ENCODE measurements at places on chromosomes 7 and 10.

- DNase-seq = no peak
These were observed 152.1 kb downstream of the FZD1 start for GRCh38 chr7:91416155-91416865.

DNA sequence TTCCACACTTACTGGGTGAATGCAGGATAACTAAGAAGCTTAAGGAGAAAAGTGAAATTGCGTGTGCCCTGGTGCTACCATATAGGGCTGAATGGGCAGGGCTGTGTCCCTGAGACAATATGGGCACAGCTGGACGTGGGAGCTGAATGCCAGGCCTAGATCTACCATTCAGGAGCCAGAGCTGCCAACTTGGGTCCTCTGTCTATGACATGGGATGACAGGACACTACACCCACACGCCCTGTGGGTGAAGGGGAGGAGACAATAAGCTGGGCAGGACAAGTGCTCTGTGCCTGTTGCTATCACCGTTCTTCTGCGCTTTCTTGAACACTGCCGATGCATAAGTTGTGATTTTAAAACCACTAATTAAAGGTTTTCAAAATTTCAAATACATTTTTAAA is 293.9 kb downstream of the TNS3 start:
- no peak for DNase-seq

DNA sequence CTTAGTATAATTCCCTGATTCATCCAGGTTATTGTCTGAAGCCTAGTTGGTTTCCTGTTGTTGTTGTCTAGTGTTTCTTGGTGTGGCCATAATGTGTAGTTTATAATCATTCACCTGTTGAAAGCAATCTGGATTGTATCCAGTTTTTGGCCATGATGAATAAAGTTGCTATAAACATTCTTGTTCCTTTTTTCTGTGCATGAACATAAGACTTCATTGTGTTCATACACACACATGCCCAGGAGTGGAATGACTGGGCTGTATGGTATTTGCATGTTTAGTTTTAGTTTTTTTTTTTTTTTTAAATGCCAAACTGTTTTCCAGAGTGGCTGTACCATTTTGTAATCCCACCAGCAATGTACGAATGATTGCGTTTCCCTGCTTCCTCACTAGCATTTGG is 349.8 kb downstream of the SDK1 start:
- no peak for DNase-seq

GRCh38 chr7:98802088-98802780 is 67.6 kb downstream of the TMEM130 start:
- DNase-seq = no peak

DNA sequence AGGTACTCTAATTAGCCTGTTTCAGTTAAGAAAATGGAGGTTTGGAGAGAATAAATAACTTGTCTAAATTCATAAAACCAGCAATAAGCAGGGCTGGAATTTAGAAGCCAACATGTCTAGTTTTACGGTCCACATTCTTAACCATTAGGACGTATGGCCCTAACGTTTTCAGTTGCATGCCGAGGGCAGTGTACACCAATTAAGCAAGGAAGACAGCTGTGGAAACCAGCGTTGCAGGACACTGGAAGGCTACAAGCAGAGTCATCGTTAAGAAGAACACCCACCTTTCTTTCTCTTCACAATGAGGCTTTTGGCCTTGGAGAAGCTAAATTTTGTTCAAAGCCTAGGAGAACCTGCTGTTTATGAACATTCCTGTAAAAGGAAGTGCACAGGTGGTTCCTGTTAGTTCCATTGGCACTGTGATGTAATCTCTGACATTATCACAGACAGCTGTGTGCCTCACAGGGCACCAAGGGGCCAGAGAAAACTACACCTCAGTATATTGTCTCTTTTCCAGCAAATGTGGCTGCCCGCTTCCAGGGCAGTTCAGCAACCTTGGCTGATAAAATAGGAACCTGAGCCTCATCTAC is 21.0 kb downstream of the MPP7 start:
- DNase-seq = no peak

DNA sequence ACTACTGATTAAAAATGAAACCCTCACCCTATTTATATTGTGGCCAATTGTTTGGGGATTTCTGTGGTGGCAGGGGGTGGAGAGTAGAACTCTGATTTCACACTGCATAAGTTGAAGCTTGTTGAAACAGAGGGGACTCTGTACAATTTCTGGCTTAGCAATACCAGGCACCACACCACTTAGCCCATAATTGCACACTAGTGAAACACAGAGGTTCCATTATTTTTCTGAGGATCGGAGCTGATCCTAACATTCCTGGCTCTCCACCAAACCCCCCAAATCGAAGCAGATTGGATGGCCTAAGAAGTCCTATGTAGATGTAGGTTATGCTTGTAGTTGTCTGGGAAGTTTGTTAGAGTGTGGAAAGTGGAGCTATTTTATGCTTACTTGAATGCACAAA is 47.0 kb downstream of the PTN start:
- DNase-seq = no peak

DNA sequence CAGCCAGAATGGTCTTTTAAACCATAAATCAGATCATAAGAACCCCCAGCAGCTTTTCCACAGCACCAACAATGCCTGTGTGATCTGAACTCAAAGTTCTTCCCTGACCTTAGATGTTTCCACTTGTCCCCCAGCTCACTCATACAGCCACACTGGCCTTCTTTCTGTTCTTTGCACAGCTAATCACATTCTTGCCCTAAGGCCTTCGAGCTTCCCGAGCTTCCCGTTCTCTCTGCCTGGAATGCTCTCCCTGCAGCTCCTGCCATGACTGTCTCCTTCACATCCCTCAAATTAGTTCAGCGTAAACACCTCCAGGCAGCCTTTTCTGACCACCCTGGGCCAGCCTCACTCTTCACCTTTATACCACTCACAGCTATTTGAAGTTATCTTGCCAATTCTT is 166.8 kb upstream of the NFE2L3 start:
- no peak for DNase-seq

DNA sequence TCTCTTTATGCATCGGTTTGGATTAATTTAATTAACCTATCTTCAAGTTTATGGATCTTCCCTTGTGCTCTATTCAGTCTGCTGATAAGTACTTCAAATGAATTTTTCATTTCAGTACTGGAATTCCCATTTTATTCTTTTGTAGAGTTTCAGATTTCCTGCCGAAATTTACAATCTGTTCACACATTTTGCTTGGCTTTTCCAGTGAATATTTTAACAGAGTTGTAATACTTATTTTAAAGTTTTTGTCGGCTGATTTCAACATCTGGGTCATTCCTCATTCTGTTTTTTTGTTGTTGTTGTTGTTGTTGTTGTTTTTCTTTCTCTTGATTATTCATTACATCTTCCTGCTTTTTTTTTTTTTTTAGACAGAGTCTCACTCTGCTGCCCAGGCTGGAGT is 89.9 kb upstream of the KCNMA1 start:
- DNase-seq = no peak

GRCh38 chr7:24178811-24179570 is 105.0 kb upstream of the NPY start:
- no peak for DNase-seq

- no peak for DNase-seq
These were observed 33.8 kb downstream of the TPST1 start for GRCh38 chr7:66238773-66239466.

DNA sequence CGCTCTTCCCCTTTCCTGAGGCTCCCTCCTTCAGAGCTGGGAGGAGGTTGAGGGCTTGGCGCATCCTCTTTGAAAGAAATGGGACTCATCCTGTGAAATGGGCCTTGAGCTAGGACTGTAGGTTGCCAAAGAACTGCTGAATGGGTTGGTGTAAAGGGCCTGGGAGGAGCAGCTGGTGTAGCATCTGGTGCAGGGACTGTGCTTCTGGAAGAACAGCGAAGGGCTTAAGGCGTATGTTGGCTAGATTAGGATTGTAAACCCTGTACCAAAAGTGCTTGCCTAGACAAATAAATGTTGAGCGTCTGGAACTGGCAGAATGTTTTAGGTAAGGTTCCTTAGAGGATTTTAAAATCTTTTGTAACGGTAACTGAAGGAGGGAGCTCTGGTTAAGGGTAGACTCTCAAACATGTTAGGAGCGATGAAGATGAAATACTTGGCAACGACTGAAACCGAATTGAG is 563 bp downstream of the STAM start:
- DNase-seq = no peak

DNA sequence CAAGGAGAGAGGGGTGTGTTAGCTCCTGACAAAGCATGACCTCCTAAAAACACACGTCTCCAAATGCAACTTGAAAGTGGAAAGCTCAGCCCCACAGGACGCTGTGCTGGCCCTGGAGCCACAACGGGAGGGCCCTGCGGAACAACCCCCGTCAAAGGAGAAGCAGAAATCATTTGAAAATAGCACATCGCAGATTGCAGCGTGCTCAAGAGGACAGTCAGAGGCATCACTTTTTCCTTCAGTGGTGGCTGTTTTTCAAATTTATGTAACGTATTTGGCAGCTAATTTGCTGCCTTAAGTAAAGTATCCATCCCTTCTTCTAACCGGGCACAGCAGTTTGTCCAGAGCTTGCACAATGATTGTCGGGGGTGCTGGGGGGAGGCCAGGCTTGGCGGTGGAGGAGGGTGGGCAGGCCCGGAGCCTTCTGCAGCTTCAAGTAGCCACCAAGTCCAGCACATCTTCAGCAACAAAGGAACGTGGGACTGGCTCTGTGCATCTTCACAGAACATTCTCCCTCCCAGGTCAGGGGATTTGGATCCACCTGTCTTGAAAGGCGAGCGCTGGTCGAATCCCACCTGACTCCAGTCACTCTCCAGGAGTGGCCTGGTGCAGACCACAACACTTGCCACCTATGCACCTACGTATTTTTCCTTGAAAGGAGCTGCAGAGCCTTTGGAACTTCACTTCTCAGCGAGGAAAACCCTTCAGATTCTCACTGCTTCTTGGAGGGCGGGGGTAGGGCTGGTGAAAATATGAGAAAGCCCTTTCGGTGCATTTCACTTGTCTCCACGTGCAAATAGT is 346.3 kb downstream of the DNAJB6 start:
- DNase-seq = no peak

GRCh38 chr7:68423356-68423755 is 1174.9 kb upstream of the AUTS2 start:
- no peak for DNase-seq

DNA sequence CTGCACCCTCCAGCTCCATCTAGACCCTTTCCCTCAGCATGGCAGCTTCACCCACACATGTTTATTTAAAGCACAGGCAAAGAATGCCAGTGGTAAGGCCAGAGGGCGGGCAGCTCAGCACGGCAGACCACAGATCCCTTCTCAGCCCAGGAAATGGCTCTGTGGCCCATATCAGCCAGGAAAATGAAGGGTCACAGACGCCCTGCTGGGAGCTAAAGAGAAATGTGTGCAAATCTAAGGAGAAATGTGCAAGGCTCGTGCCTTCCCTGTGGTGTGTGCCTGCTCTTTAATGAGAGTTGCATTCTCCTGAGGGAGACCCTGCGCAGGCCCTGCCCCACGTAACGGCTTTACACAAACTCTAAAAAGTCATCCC is 23.0 kb downstream of the PTPRN2 start:
- DNase-seq = no peak

DNA sequence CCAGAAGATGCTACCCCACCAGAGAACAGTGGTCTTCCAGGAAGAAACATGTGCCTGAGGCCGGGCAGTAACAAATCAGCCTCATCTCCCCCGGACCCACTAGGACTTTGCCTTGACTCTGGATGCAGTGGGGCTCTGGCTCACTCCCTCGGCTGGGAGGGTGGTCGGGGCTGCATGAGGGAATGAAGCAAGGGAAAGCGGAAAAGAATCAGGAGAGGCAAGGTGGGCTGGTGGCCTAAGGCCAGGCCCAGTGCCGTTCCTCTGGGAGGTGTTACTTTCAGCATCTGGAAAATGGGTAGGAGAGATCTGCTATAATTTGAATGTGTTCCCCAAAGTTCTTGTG is 51.8 kb downstream of the CLEC2L start:
- DNase-seq = no peak

DNA sequence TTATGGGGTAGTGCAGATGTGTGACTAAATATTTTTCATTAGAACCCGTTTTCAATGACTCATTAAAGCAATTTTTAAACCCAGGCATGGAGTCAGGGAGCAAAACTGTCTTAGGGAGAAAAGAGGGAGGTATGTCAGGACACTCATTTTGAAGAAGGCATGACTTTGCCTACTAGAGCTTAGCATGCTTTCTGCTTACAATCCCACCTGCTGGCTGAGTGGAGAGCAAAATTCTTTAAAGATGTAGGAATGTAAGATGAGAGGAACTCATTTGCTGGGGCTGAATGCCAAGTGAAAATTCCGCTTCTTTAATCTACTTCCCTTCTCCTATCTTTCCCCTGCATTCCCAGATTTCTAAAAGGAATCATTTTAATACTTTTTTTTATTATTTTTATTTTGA is 232.6 kb downstream of the GALNT17 start:
- no peak for DNase-seq

- DNase-seq = no peak
These were observed 43.2 kb downstream of the FZD1 start for GRCh38 chr7:91307467-91307866.

DNA sequence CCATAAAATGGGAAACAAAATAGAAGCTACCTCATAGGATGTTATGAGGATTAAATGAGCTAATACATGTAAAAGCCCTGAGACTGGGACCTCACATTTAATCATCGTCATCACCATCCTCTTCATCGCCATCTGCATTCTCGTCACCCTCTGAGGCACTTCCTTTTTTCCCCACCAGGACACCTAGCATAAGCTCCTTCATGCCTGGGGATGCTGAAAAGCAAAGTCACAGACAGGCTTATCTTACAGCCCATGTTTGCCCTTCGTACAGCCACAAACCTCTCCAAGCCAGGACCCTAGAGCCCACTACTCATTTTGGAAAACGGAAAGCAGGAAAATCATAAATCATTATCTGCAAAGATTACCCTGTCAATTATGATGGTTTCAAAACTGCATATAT is 249.6 kb downstream of the GPAM start:
- no peak for DNase-seq

DNA sequence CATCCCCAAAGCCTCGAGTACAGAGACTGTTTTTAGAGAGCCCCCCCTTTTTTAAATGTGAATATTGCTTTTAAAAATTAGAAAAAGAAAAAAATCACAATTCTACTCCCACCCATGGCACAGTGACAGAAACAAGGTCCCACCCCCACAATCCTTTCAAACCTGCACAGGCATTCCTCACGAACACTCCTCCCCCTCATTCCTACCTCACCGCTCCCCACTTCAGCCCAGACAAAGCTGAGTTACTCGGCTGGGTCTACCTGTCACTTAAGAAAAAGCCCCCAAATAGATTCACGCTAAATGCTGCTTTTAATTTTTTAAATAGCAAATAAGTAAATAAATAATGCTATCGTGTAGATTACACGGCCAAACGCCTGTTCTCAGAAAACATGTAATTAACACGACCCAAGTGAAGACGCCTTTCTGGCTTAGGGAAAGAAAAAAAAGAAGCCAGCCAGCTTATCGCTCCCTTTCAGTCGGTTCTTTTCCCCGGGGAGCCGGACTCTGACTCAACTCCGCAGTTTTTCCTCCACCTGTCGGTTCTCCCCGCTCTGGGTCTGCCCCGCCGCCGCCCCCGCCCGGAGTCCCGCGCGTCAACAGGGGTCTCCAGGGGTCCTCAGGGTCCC is 739 bp downstream of the MPP7 start:
- DNase-seq = peak; percentile 8

GRCh38 chr7:28104041-28104541 is 76.5 kb downstream of the JAZF1 start:
- DNase-seq = no peak

GRCh38 chr7:94698275-94698674 is 42.3 kb upstream of the SGCE start:
- DNase-seq = peak; percentile 90

- DNase-seq = no peak
These were observed 48.3 kb downstream of the BUB3 start for GRCh38 chr10:123202506-123202905.

GRCh38 chr7:129452589-129453231 is 18.5 kb downstream of the STRIP2 start:
- DNase-seq = no peak
